ENCODE measurements at places on chromosomes 13 and 19.

- no peak for DNase-seq
These were observed 16.8 kb downstream of the PHF11 start for GRCh38 chr13:49512578-49512977.

GRCh38 chr13:54029720-54030119 is 1001.1 kb downstream of the OLFM4 start:
- DNase-seq, result no peak

DNA sequence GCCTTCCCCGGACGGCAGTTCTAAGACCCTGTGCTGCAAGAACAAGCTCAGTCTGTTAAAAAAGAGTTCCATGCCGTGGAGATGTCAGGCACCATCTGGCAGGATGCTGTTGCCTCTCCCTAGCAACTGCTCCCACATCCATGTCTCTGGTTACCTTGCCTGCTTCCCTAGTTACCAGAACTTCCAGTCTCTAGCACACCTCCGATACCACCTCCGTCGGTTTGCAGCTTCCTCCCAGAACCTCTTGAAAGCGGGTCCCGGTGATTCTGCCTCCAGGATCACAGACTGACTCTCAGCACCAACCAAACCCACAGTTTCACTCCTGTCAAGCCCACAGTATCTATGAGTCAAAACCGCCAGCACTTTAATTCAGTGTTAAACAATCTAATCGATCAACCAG is 55.4 kb downstream of the KCTD12 start:
- no peak for DNase-seq

DNA sequence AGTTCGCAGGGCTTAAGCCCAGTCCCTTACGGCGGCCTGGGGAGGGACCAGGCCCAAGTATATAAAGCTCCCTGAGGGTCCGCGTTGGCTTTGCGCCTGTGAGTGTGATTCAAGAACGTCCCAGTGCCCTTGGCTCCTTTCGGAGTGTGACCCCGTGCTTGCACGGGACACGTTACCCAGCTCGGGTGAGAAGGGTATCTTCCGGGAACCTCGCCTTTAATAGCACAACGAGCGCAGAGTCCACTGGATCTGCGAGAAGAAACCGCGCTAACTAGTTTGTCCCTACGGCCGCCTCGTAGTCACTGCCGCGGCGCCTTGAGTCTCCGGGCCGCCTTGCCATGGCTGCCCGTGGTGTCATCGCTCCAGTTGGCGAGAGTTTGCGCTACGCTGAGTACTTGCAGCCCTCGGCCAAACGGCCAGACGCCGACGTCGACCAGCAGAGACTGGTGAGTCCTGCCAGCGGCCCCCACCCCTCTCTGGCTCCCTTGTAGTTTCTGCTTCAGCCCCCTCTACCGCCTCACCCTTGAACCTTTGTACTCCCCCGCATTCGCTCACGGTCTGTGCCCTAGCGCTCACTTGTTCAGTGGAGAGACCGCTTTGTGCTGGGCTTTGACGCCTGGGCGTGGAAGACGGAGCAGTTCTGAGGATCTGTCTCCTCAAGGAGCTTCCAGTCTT is at the start of gene DNAJC15:
TSS of gene DNAJC15 (plus strand) at position 298 of the 675 bp plus-strand sequence. CDS start at position 339, 41 bp downstream.
- peak; percentile 21 for DNase-seq

DNA sequence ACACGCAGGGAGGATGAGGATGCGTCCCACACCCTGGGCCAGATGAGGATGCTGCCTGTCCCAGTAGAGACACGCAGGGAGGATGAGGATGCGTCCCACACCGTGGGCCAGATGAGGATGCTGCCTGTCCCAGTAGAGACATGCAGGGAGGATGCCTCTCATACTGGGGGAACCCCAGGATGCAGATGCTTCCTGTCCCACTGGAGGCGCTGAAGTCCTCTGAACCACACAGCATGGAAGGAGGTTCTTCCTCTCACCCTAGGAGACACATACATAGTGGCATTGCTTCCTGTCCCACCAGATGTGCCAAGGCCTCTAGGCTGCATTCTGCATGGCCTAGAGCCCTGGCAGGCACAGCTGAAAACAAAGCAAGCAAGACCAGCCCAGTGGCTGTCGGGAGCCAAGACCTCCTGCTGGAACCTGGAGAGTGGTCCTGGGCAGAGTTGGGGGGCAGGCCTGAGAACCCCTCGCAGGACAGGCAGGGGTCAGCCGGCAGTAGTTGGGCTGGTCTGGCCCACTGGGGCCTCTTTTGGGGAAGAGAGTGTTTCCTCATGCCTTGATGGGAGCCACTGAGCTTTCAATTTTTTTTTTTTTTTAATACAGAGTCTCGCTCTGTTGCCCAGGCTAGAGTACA is 4.3 kb downstream of the HPN start:
- DNase-seq, result no peak

DNA sequence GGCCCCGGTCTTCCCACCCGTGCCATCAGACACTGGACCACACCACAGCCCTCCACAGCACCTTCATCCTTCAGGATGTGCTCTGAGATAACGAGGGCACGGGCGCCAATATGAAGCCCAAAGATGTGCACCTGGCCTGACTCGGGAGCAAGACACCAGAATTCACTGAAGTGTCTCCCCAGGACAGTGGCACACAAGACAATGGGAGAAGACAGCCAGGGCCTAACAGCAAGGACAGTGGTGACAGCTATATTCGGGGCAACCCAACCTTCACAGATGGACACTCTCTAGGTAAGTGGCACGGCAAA is 7.2 kb downstream of the DDX39A start:
- no peak for DNase-seq

- no peak for DNase-seq
These were observed 50.8 kb downstream of the MBD3L2B start for GRCh38 chr19:6970443-6970842.
